H9 (cell line): ENCODE measurements at places on chromosomes 3 and 15.

- no peak for DNase-seq
These were observed 16.3 kb downstream of the SLC6A20 start for GRCh38 chr3:45779746-45780735.

DNA sequence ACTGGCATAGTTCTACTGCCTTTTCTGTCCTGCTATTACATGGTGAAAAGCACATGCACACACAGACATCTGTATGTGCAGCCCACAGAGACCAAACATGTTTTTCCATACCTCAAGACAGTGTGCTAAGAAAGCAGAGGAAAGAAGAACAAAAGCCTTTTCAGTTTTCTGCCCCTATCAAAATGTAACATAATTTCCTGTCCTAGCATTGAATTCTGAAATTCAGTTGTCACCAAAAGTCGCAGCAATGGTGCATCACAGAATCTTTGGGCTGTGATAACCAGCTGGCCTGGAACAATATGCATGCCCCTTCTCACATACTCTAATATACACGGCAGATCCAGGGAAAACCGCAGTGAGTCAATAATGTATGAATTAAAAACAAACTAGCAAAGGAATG, 153.8 kb upstream of the RAP2B start:
- no peak for DNase-seq

- no peak for DNase-seq
These were observed 71.0 kb downstream of the ZMAT3 start for GRCh38 chr3:179000659-179001058.

DNA sequence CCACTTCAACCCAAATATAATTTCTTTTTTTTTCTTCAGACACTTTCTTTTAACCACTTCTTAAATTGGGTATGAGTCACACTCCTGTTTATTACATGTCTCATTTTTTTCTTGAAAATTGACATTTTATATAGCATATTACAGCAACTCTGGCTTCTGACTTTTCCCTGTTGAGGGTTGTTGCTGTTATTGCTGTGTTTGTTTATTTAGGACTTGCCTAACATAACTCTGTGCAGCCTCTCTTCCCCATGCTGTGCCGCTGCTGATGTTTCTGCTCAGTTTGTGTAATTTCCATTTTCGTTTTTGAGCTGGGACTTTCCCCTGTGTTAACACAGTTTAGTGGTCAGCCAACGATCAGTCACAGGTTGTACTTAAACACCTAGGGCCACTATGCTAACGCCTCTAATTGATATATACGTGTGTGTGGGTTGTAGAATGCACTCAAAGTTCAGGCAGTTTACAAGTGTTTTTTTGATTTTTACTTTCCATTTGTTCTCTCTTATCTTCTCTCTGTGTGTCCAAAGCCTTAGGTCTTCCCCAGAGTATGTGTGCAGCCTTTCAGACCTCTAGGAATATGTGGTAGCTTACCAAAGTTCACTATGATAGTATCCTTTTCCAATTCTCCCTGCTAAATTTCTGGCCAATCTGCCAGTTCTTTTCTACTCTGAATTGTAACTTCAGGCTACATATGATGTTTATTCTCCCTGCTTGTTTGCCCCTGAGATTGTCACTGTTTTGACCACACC, 337.2 kb downstream of the ZBTB20 start:
- DNase-seq = no peak

DNA sequence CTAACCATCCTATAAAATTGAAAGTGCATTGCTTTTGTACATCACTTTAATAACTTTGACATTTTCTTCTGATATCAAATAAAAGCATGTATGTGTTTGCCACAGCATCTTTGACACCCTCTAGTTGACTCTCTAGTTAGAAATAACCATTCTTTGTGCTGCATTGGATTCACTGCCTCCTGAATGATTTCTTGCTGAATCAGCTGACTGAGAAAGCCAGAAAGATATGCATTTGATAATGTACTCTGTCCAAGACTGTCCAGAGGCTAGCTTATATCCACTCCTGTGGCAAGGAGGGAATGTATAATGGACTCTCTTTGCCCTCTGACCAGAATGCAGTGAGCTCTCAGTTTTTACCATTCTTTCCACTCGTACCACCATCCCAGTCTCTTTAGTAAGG, 6.2 kb downstream of the RAB11A start:
- DNase-seq = no peak

DNA sequence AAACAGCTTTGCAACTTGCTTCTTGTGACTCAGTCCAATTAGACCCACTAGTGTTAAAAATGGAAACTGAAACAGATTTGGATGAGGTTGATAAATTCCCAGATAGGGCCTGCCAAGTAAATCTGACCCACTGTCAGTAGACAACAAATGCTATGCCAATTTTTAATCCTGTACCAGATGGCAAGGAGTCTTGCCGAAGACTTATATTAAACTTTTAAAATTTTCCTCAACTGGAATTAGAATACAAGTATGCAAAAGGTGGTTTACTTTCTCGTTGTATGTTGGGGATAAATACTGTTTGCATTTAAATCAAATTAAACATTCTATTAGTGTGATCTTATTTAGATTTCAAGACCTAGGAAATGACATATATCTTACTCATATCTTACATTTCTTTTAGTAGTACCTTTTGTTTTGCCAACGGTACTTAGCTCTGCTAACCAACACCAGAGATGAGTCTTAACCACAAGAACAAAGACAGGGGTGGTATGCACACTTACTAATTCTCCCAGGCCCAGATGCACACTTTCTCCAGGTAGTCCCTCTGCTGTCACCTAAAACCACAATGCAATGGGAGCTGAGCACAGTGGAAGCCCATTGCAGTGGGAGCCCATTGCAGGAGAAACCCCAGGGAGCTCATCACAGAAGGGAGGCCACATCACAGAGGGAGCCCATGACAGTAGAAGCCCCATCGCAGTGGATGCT, 77.8 kb downstream of the WWTR1 start:
- DNase-seq = no peak

DNA sequence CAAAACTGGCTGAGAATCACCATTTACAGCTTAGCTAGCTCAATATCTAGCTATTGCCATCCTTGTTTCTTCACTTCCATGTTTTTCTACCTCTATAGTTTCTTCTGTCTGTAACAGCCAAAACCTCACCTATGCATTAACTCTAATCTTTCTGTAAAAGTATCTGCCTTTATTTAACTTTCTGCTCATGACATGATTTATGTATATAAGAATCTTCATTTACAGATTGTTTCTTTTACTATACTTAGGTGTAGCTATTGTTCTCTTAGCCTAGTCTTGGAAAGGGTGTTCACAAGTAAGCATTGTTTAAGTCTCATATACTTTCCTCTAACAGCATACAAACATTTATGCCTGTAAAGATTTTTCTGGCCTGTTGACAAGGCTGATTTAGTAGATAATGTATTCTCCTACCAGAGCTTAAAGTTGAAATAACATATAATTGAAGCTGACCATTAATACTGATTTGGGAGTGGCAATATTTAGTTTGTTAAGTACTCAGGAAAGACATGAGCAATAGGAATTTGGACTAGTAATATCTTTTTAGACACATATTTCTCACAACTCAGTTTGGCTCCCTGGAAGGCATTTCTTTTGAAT, 9.4 kb downstream of the FILIP1L start:
- no peak for DNase-seq

DNA sequence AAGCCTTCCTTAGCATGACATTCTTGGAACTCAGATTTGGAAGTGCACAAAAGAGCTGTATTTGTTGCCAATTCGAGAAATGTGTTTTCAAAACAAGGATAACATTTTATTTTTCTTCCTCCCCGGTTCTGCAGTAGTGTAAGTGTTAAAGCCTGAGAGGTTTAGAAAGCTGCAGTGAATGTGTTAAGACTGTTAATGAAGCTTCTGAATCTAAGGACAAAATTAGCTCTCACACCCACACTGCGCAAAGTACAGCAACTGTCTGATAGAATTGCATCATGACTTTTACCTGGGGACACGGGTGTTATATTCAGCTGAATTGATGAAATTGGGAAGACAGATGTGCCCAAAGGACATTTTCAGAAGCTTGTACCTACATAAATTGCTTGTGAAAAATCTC, 344.4 kb downstream of the CADM2 start:
- DNase-seq = no peak

DNA sequence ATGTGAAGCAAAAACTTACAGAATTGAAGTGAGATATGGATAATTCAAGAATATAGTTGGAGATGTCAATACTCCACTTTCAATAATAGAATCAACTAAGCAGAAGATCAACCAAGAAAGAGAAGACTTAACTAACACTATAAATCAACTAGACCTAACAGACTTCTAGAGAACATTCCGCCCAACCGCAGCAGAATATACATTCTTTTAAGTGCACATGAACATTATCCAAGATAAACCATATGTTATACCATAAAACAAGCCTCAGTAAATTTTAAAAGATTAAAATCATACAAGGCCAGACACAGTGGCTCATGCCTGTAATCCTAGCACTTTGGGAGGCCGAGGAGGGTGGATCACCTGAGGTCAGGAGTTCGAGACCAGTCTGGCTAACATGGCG, 5.5 kb upstream of the TEX55 start:
- DNase-seq = no peak

GRCh38 chr3:54733106-54734006, 194.5 kb downstream of the LRTM1 start:
- no peak for DNase-seq

GRCh38 chr15:90219421-90220141, 14.2 kb downstream of the CIB1 start:
- DNase-seq = peak; percentile 70

GRCh38 chr3:126535636-126536035, 11.7 kb downstream of the CHST13 start:
- DNase-seq = no peak

GRCh38 chr15:26773067-26773877, 406 bp upstream of the GABRB3 start:
- peak; percentile 80 for DNase-seq

DNA sequence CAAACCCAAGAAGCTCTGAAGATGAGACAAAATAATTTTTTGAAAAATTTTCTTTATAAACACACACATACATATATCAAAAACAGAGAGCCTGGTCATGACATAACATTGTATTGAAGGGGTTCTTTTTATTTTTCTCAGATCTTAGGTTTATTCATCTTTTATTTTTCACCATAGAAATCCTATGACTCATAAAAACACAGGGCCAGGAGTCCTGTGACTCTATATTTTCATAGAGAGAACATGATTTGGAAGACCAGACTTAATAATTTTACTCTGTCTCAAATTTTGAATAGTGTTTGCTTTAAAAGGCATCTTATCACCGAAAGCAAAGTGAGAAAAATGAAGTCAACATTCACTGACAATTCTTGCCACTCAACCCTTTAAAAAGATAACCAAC, 57.7 kb downstream of the SUCNR1 start:
- no peak for DNase-seq

DNA sequence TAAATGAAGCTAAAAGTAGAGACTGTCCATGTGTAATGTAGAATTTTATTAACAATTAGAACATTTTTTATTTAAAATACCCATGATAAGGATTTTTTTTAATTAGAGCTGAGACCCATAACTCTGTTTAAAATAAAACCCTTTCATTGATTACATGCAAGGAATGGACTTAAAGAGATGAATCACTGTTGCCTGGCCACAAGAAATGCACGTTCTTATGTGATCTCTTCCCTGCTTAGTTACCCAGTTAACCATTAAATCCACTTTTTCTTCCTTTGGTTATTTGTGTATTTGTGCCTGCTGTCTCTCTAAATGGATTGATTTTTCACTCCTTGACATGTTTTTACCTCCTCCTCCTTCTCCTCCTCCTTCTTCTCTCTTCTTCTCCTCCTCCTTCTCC, 83.3 kb upstream of the SLITRK3 start:
- no peak for DNase-seq

DNA sequence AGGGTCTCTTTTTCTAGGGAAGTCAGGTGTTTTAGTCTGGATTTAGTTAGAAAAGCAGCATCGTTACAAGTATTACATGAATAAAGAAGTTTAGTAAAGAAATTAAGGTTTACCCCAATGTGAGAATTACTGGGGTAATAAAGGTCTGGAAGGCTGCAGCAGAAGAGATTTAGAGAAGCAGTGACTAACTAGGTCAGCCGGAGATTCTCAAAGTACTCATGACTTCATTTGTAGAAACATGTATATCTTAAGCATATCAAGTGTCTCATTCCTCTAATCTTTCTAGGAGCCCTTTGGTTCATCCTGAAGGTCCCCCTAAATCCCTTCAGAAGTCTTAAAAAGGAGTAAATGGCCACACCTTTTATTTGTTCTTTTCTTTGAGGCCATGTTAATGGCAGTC, 26.0 kb downstream of the DTWD1 start:
- DNase-seq = no peak

GRCh38 chr15:101107625-101108460, 144.0 kb downstream of the CHSY1 start:
- DNase-seq = no peak

DNA sequence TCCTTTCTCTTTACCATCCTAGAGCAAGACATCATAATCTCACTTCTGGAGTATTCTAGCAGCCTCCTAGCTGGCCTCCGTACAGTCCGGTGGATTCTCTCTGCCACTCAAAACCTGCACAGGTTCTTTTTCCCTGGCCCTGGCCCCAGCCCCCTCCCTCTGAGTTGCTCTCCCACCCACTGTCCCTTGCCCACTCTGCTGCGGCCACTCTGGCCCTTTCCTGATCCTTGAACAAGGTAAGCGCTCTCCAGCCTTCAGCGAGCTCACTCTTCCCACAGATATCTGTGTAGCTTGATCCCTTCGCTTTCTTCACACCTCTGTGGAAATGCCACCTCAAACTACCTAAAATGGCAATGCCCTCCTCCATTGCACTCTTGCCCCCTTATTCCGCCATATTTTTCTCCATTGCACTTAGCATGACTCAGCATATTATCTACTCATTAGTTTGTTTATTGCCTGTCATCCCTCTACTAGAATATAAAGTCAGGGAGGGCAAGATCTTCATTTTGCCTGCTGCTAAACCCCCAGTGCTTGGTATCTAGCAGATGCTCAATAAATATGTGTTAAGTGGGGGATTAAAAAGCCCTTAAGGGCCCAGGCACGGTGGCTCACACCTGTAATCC, 65.6 kb upstream of the ATP13A3 start:
- no peak for DNase-seq

DNA sequence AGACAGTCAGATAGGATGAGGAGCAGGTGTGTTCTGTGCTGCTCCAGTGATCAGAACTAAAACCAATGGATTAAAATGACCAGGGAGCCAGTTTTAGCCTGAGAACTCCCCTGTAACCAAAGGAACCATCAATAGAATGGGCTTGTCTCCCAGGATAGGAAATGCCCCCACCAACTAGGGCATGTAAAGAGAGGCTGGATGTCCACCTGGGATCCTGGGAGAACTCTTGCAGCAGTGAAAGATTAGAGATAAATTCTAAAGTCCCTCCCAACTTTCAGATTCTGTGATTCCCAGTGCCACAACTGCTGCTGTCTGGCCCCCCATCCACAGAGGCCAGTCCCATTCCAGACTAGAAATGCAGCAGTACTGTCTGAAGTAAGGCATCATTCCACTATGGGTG, 33.8 kb downstream of the HDC start:
- no peak for DNase-seq

- DNase-seq = no peak
These were observed 36.4 kb downstream of the DNAH1 start for GRCh38 chr3:52352566-52352965.

GRCh38 chr3:187841560-187841959, 96.3 kb upstream of the BCL6 start:
- no peak for DNase-seq
